ENCODE measurements at places on chromosomes 3 and 15. TPM values are rescaled to one million over a fixed set of nuclear protein-coding genes. Genes with fewer than 3 reads are reported as not detected.

Gene FSIP1
- 1.5 TPM for total RNA-seq

Gene GRK7
- total RNA-seq = not detected

Gene GNAT1
- total RNA-seq = not detected

Gene LSAMP
- 67.1 TPM for total RNA-seq

Gene IL5RA
- not detected for total RNA-seq

Gene SLC24A5
- total RNA-seq = not detected

Gene GRM2
- 134 TPM for total RNA-seq

Gene SCN11A
- 0.78 TPM for total RNA-seq

Gene ACOX2
- 0.59 TPM for total RNA-seq

Gene ZBED2
- total RNA-seq = not detected

Gene GPR176
- 15.9 TPM for total RNA-seq

Gene NOP10
- 137 TPM for total RNA-seq

Gene CLRN1
- total RNA-seq = not detected

Gene FAM3D
- not detected for total RNA-seq

Gene LRTM1
- total RNA-seq = not detected

Gene SLC25A36
- total RNA-seq = 146 TPM

Gene ASB14
- not detected for total RNA-seq

Gene ZNF774
- 6.7 TPM for total RNA-seq

GRCh38 chr15:51848811-51849210, 19.4 kb downstream of the TMOD3 start:
- DNase-seq = no peak

DNA sequence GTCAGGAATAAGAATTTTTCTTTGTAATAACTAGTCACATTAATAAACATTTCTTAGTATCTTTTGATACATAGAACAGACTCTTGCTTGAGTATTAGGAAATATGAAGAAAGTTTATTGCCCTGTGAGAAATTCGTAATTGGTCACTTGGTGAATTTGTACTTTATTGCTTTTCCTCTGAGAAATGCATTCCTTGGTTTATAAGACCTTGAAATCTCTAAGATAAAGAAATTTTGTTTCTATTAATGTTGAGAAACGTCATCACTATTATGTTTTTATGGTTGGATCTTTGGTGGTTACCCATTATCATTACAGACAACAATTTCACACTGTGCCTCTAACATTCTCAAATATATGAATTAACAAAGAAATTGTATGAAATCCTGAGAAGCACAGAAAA, 652.0 kb upstream of the NECTIN3 start:
- DNase-seq = no peak

- DNase-seq = no peak
Observed at GRCh38 chr3:24254649-24255048, 240.0 kb downstream of the THRB start.

- DNase-seq = no peak
Observed at GRCh38 chr3:141384575-141384974, 16.3 kb downstream of the ZBTB38 start.

- no peak for DNase-seq
Observed at GRCh38 chr3:4409971-4410573, 57.0 kb downstream of the SUMF1 start.

GRCh38 chr15:62745621-62746225, 296.8 kb upstream of the TPM1 start:
- DNase-seq = no peak

GRCh38 chr3:55409806-55410205, 77.3 kb downstream of the WNT5A start:
- DNase-seq = no peak

- no peak for DNase-seq
Observed at GRCh38 chr3:65552434-65552833, 486.3 kb downstream of the MAGI1 start.

DNA sequence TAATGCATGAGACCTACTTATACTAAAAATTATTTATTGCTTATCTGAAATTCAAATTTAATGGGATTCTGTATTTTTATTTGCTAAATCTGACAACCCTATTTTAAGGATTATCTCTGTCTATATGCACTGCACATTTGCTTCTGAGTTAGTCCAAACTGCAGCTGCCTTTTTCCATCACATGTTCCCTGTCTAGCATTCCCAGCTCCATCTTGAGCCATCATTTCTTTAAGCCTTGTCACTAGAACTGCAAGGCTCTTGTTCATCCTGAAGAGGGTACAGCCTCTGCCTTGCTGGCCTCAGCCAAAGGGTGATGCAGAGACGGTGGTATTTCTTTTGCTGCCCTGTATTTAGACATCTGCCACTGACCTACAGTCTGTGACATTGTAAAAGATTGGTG, 125.8 kb upstream of the STT3B start:
- DNase-seq = no peak

GRCh38 chr15:98805434-98806274, 157.3 kb downstream of the IGF1R start:
- no peak for DNase-seq

- no peak for DNase-seq
Observed at GRCh38 chr15:87680208-87680607, 576.3 kb downstream of the NTRK3 start.

DNA sequence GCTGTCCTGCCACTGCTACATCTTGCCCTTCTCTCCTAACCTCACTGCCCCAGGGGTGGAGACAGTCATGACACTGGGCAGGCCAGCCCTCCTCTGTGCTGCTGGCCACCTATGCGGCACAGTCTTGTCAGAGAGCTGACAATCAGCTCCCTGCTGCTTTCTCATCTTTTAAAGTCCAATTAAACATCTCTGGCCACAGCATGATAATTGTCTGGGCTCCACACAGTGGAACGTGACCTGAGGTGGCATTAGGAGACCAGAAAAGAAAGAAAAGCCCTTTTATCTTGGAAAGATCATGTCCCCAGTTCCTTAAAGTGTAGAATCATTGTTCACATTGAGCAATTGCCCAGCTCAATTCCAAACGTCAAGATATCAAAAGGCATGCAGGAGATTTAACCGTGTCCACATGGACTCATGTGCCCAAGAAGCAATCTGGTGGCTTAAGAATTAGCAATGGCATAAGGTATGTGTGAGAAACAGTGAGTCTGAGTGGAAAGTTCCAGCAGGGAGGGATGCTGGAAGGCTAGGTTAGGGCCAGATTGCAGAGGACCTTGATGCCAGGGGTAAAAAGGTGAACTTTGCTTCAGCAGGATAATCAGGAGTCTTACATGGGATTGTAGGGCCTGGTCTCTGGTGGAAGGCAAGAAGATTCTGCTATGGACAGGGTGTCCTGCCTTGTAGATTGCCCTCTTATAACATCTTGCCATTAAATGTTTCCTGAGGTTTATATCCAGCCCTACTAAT, 15.3 kb upstream of the CACNA1D start:
- DNase-seq = no peak

- no peak for DNase-seq
Observed at GRCh38 chr3:45988804-45989203, 6.8 kb downstream of the FYCO1 start.

- no peak for DNase-seq
Observed at GRCh38 chr3:87900061-87900460, 158.7 kb downstream of the CGGBP1 start.

- peak; percentile 85 for DNase-seq
Observed at GRCh38 chr3:112086076-112086854, at the start of gene C3orf52. TSS of gene C3orf52 (plus strand) at chr3:112086389. CDS start at chr3:112086408, 19 bp downstream.

DNA sequence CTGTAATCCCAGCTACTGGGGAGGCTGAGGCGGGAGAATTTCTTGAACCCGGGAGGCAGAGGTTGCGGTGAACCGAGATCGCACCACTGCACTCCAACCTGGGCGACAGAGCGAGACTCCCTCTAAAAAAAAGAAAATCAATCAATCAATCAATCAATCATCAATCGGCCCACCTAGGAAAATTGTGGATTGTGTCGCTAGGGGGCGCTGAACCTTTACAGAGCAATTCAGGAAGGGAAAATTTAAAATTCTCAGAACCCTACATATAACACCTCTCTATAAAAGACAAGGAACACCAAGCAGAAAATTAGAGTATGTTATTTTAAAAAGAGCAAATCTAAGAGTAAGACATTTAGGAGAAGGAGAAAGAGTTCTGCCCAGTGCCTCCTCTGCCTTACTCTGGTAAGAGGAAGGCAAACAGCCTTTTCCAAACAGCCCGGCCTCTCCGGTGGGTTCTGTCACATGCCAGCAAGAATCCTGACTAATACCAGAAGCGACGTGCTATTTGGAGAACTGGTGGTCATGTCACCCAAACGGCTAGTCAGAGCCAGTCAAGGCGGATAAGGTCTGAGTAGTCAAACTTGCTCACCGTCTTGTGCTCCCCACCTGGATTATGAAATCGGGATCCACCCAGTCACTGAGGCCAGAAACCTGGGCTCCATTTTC, 22.3 kb upstream of the SMCO1 start:
- peak; percentile 60 for DNase-seq

- no peak for DNase-seq
Observed at GRCh38 chr15:45913451-45913850, 278.6 kb downstream of the SQOR start.

DNA sequence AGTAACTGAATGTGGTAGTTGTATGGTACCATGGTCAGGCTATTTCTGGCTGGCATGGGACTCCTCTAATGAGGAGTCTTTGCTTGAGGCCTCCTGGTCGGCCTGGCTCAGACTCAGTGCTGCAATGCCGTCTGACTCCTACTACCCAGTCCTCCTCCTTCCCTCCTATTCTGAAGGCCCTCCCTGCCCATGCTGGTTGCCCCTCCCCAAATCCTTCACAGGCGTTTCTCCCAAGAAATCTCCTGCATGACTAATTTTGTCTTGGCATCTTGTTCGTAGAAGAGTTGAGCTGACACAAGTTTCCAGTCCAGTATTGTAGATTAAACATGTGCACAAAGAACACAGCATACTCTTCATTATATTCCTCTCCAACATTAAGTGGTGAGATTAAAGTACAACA, 115.5 kb downstream of the NFKBIZ start:
- DNase-seq = no peak

DNA sequence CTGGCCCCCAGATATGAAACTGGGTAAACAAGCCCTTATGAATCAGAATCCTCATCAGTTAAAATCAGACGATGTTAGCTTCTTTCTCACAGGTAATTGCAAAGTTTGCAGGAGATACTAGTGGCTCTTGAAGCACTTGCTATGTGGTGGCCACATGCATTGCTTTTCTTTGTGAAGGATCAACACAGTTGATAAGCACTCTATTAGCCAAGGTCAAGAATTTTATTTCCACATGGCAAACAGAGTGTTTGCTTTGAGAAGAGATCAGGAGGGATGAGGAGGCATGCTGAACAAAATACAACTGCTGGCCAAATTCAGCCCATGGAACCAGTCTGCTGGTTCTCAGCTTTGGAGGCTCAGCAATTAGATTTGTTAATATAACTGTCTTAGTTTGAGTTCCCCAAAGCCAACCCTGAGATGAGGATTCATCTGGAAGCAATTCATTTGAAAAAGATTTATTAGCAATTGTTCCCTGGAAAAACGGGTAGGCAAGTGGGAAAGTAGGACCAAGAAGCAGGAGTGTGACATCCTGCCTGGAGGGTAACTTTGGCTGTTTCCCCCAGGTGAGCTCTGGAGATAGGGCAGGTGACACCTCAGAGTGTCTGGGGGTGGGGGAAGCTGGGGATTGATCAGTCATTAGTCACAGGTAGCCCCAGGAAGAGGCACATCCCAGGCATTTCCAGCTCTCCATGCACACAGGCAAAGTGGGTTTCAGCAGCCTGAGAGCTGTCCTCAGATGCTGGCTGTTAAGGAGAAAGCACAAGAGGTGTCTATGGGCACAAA, 180.3 kb downstream of the ABHD5 start:
- DNase-seq = no peak

GRCh38 chr3:172159962-172160538, 120.7 kb downstream of the FNDC3B start:
- DNase-seq = no peak

GRCh38 chr3:172622916-172623700, 87.8 kb downstream of the NCEH1 start:
- DNase-seq = peak; percentile 30

- DNase-seq = no peak
Observed at GRCh38 chr15:26098801-26099200, 235.7 kb upstream of the ATP10A start.

DNA sequence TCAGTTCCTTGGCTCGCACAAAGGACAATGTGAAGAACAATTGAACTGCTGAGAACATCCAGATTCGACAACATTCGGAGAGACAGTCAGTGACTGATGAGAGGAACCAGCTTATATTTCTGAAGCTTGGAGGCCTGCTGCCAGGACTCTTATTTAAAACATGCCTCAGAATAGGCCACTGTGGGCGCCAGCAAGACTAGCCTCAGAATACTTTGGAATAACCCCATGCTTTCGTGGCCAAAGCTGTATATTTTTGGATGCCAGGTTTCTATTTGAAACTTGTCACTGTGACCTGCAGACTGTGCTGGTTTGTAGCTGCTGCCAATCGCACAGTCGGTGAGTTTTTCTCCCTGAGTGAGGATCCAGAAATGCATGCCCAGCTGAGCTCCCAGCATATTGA, 129.9 kb upstream of the UBE3A start:
- DNase-seq = no peak

GRCh38 chr3:29643034-29643425, 362.2 kb downstream of the RBMS3 start:
- no peak for DNase-seq

- no peak for DNase-seq
Observed at GRCh38 chr3:43025423-43025822, 46.3 kb downstream of the GASK1A start.

DNA sequence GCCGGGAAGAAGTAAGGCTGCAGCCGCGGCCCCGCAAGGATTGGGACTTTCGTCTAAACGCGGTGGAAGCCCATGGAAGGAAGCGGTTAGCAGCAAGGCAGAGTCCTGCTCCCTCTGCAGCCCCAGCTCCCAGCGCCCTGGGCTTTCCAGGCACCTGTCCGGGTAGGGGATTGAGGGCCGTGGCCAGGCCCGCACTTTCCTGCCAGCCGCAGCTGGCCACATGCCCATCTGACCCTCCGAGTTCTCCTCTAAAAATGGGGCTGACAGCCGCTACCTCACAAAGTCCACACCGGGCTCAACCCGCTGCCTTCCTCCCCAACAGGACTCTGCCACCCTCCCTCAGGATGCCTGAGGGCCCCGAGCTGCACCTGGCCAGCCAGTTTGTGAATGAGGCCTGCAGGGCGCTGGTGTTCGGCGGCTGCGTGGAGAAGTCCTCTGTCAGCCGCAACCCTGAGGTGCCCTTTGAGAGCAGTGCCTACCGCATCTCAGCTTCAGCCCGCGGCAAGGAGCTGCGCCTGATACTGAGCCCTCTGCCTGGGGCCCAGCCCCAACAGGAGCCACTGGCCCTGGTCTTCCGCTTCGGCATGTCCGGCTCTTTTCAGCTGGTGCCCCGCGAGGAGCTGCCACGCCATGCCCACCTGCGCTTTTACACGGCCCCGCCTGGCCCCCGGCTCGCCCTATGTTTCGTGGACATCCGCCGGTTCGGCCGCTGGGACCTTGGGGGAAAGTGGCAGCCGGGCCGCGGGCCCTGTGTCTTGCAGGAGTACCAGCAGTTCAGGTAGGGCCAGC, 1.9 kb downstream of the NEIL1 start:
- DNase-seq = peak; percentile 36

Data from glutamatergic neuron (in vitro differentiated cells).